ENCODE measurements at places on chromosomes 2 and 18. TPM values are rescaled to one million over a fixed set of nuclear protein-coding genes. Genes with fewer than 3 reads are reported as not detected.

The CHRND gene
- 0.18 TPM for polyA plus RNA-seq

The GTF2A1L gene
- polyA plus RNA-seq = not detected

The FAM124B gene
- not detected for polyA plus RNA-seq

The CENPA gene
- polyA plus RNA-seq = 19.6 TPM

The ZSWIM2 gene
- polyA plus RNA-seq = not detected

The IL1R2 gene
- polyA plus RNA-seq = 4.7 TPM

The ALKAL2 gene
- 2.9 TPM for polyA plus RNA-seq

The CXCR1 gene
- polyA plus RNA-seq = not detected

The MLPH gene
- polyA plus RNA-seq = 0.27 TPM

The ADGRF3 gene
- polyA plus RNA-seq = 1.5 TPM

The TDRD15 gene
- polyA plus RNA-seq = 0.12 TPM

The POTEJ gene
- not detected for polyA plus RNA-seq

The MERTK gene
- 44.7 TPM for polyA plus RNA-seq

The RAD51AP2 gene
- polyA plus RNA-seq = 0.12 TPM

The ERBB4 gene
- 0.04 TPM for polyA plus RNA-seq

The UGT1A3 gene
- polyA plus RNA-seq = 0.39 TPM

The SERPINB11 gene
- polyA plus RNA-seq = not detected

The CYS1 gene
- polyA plus RNA-seq = 0.04 TPM

The ALPG gene
- polyA plus RNA-seq = not detected

The CTNNA2 gene
- polyA plus RNA-seq = not detected

The HOXD13 gene
- not detected for polyA plus RNA-seq

The GALNT13 gene
- polyA plus RNA-seq = 1.3 TPM

The RIT2 gene
- not detected for polyA plus RNA-seq

The PRKRA gene
- polyA plus RNA-seq = 53.1 TPM

The FMNL2 gene
- polyA plus RNA-seq = 67.7 TPM

The CFC1 gene
- polyA plus RNA-seq = not detected

The SERPINB5 gene
- not detected for polyA plus RNA-seq

The EIF2AK3 gene
- polyA plus RNA-seq = 10.3 TPM

The C2orf78 gene
- not detected for polyA plus RNA-seq

The KRCC1 gene
- polyA plus RNA-seq = 7.7 TPM

The SPHKAP gene
- polyA plus RNA-seq = not detected

The B3GNT7 gene
- 0.12 TPM for polyA plus RNA-seq

The FBLN7 gene
- 2.3 TPM for polyA plus RNA-seq

The SCN3A gene
- polyA plus RNA-seq = not detected

The UGT1A4 gene
- polyA plus RNA-seq = not detected
